ENCODE measurements at places on chromosomes 16 and 17.
A peak's percentile ranks its signal among the peaks of the same experiment; 100 is the strongest.

DNA sequence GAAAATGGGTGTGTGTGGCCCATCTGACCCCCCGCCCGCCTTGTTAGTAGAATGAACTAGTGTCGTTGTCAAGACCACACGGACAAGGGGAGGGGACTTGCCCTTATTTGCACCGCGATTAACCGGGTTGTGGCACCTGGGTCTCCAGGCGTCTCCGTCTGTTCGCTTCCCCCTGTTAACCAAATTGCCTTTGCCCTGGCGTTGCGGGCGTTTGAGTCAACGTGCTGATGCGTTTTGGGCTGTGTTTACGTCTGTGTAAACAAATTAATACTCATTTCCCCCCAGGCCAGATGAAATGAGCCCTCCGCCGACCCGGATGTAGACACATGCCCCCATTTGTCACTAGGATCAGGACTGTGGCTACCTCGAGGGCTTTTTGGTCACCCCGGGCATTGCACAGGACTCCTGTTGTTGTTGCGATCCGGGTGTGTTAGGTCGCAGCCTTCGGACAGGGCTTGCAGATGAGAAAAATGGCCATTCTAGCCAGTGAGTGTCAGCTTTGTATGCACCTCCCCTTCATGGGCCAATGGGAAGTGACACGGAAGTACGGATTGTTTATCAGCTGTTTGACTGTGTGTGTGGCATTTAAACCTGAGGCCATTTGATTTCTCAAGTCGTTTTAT is 906 bp downstream of the RBL2 start:
- peak; percentile 81 for ATAC-seq

GRCh38 chr16:31224092-31224955 is 7.4 kb upstream of the PYDC1 start:
- no peak for ATAC-seq

DNA sequence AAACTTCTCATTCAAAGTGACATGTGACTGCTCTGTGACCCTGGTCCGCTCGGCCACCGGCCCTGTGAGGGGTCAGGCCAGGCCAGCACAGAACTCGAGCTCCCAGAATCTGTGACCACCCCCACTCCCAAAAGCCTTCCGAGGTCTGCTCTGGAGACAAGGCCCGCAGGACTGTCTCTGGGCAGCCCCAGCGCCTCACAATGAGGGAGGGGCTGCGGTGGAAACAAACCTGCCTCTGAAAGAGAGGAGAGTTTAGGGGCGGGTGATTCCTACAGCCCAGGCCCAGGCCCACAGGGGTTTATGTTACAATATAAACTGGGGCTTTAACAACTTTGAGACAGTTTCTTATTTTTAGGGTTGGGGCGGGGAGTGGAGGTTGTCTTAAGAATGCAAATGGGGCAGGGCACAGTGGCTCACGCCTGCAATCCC is 19.9 kb downstream of the IGFBP4 start:
- no peak for ATAC-seq

- ATAC-seq, result no peak
These were observed 1.9 kb downstream of the RTN4RL1 start for GRCh38 chr17:2023256-2023655.

GRCh38 chr17:48051706-48052486 is 3.7 kb downstream of the NFE2L1 start:
- ATAC-seq, result no peak

DNA sequence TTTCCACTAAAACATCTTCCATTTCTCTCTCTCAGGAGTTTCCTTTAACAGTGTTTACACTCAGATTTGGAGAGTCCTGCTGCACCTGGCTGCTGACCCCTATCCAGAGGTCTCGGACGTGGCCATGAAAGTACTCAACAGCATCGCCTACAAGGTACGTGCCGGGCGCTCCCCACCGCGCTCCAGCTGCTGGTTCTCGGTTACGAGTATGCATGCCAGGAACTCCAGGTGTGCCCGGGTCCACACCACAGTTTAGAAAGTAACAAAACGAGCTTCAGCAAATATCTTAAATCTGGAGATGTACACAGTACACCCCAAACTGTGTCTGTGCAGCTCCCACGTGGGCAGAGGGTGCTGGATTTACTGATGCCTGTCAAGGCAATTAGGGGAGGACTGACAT is 82.9 kb upstream of the CHMP6 start:
- no peak for ATAC-seq

GRCh38 chr17:68981288-68981687 is 26.1 kb upstream of the ABCA8 start:
- ATAC-seq, result no peak

DNA sequence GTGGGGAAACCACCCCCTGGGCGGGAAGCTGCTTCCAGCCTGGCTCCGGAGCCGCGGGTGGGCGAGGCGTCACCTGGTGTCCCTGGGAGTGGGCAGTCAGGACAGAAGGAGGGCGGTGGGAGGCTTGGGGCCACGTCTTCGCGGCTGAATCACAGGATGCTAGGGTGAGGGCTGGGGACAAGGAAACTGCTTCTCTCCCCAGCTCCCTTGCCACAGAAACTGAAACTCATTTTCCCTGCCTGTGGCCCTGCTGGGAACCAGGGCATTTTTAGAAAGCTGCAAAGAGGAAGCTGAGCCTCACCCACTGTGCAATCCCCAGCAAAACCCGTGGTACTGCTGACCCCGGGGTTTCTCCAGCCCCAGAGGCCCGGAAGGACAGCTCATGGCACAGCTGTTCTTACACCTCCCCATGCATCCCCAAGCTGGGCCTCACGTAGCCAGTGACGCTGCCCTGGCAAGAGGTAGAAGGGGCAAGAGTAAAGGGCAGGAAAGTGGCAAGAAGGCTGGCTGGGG is 8.2 kb downstream of the RHBDF2 start:
- peak; percentile 88 for ATAC-seq

GRCh38 chr16:65681406-65681805 is 559.5 kb upstream of the CDH11 start:
- no peak for ATAC-seq

GRCh38 chr16:9970244-9970643 is 212.0 kb downstream of the GRIN2A start:
- no peak for ATAC-seq

DNA sequence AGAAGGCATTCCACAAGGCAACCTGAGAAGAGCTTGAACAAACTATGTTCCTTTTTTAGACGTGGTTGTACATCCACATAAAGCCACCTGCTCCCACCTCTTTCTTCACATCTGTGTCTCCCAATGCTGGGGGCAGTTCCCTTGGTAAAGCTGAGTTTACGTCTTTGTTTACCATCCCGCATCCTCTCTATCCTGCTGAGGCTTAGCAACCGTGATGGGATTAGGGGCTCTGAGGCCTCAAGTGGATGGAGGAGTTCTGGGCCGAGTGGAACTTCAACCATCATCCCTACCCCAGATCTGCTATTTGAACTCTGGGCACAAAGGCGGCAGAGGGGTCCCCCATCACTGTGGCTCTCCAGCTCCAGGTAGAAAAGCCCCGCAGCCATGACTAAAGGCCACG is 94.2 kb upstream of the CREBBP start:
- ATAC-seq, result no peak

DNA sequence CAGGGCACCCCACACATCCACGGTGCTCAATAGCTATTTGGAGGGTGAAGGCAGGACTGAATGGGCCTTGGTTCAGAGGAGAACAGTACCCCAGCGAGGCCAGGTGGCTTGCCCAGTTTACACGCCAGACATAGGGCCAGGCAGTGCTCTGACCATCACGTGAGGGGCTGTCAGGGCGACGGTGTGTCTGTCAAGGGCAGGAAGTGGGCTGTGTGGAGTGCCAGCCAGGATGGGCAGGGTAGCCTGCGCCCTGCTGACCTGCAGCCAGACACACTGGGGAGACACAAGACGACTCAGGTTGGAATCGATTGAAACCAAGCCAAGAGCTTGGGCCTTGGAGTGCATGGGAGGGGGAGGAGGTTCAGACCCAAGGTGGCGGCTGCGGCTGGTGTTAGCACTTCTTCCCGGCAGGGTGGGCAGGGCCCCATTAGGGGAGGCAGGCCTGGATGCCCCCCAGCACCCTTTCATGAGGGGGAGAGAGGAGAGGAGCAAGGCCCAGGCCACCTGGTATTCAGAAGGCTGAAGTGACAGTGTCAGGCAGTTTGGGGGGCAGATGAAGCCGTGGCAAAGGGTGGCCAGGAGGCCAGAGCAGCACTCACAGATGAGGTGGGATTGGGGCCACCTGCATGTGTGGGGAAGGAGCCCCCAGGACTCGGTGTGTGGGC is 68.2 kb downstream of the SREBF1 start:
- ATAC-seq, result no peak

DNA sequence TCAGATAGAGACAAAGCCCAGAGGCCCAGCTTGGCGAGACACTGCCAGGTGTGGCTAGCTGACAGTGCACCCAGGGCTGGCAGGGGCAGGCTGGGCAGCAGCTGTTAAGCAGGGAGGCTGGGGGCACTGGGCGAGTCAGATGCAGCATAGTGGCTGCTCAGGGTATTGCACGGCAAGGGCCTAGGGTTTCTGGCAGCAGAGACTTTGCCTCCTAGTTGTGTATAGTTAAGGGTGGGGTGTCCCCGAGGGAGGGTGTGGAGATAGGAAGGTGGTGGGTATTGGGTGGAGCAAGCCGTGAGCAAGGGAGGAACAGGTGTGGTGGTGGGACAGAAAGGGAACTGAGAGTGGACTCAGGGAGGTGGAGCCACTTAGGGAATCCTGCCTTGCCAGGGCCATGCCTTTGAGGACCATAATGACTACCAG is 66.0 kb downstream of the SMPD3 start:
- peak; percentile 43 for ATAC-seq

GRCh38 chr16:46857368-46857945 is 26.5 kb upstream of the C16orf87 start:
- ATAC-seq, result no peak

DNA sequence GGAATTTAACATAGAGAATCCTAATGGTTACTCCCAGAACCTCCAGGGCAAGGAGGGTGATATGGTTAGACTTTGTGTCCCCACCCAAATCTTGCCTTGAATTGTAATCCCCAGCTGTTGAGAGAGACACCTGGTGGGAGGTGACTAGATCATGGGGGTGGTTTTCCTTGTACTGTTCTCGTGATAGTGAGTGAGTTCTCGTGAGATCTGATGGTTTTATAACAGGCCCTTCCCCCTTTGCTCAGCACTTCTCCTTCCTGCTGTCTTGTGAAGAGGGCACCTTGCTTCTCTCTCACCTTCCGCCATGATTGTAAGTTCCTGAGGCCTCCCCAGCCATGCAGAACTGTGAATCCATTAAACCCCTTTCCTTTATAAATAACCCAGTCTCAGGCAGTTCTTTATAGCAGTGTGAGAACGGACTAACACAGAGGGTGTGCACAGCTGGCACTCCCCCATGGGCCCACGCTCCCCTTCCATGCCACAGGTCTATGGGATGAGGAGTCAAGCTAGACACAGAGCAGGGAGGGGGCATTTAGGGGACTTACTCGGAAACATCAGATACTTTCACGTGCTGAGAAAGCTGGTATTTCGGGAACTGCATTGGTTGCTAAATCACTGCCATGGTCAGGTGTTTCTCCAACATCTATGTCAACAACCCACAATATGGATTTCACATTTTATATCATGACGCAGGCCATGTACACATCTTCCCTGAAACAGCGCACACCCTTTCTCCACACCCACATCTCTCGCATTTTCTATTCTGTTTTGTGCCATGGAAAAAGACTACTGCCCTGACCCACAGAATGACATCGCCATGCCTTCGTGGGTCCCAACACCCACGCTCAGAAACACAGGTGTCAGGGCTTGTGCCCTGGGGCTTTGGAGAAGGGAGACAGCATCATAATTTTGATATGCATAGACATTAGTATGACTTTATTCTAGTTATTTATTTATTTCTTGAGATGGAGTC is 199.1 kb upstream of the GSE1 start:
- ATAC-seq, result peak; percentile 55

- no peak for ATAC-seq
These were observed 104.7 kb upstream of the TMEM132E start for GRCh38 chr17:34474706-34475105.

DNA sequence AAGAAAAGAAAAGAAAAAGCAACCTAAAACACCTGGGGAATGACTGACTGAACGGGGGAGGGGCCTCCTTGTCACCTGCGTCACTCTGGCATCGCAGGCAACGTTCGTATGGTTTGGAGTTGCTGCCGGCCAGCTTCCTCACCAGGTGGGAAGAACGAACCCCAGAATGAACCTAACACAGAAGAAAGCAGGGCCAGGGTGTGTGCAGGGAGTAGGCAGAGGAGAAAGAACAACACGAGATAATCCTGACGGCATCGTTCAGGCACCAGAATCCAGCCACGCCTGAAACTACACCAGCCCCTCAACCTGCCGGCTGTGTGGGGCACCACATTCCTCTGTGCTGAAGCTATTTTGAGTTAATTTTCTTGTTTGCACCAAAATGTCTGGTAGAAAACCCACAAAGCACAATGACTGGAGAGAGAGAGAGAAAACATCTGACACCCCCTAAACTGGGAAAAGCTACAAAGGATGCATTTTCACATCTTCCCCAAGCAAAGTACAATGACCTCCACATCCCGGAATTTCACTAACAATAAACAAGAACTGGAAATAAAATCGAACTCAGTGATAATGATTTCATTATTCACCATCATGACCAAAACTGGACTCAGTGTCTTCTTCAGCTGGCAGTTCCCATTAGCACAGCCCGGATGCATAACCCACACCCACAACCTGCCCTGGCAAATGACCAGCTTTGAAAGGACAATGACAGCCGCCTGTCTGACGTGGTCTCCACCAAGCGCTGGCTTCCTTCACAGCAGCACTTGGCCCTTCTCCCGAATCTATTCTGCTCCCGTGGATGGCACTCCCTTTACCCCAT is 23.6 kb downstream of the RAB40B start:
- ATAC-seq, result no peak

GRCh38 chr17:1714427-1714979 is 4.3 kb upstream of the TLCD2 start:
- no peak for ATAC-seq

- ATAC-seq, result peak; percentile 13
These were observed 2.5 kb downstream of the RSL1D1 start for GRCh38 chr16:11848842-11849241.

DNA sequence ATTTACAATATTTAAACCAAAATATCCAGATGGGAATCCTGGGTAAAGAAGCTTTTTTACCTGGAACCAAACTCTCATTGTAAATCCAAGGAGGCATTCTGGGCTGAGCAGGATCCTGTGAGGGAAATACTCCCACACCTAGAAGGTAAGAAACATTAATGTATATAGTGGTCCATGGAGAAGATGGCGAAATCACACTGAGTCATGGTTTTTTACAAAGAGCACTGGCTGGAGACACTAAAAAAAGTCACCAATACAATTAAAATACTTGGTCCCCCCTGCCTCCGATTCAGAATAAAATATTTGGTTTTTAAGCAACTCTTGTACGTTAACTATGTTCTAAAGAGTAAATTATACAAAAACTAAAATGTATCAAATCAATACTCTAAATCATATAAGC is 32.9 kb downstream of the SYNRG start:
- ATAC-seq, result no peak

DNA sequence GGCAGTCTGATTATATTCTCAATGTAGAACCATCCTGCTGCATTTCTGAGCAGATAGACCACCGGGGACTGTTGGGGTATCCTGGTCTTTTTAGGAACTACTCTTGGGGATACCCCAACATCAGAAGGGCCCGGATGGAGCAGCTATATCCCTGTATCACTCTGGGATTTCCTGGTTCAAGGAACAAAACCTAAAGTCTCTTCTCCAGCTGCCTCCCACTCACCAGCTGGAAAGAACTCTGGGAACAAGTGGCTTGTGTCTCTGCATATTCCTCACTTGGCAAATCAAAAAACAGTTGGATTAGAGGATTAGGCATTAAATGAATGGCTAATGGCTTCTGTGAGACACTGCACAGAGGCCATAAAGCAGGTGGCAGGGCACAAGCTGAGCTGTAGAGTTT is 62.3 kb upstream of the HS3ST2 start:
- no peak for ATAC-seq
